ENCODE measurements at places on chromosomes 2 and 18.

DNA sequence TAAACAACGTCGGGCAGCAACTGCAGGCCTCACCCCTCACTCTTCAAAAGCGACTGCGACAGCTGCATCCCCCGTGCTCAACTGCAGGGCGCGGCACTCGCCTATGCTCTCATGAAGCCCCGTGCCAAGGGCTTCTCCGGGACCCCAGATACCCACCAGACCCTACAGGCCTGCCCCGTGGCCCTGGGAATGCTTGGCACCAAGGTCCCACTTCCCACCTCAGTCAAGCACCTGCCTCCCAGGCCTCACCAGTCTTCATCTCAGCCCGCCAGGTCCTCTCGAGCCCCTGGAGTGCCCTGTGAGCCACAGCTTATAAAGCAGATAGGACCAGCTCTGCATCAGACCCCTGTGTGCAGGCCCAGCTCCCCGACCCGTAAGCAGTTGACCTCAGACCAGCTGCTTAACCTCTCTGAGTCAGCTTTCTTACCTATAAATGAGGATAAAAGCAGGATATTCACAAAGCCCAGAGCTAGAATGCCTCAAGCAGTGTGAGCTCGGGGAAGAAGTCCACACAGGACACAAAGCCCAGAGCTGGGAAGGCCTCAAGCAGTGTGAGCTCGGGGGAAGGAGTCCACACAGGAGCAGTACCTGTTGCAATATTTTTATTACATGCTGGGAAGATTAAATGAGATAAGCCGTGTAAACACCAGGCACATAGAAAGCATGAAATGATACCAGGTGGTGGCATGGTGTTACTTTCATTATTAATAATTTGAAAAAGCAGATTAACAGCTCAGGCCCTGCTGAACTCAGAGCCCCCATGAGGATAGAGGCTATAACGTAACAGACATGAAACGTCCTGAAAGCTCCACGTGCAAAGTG, 96.9 kb downstream of the HDAC4 start:
- no peak for DNase-seq

GRCh38 chr2:168526641-168527040, 70.6 kb downstream of the CERS6 start:
- DNase-seq, result no peak

DNA sequence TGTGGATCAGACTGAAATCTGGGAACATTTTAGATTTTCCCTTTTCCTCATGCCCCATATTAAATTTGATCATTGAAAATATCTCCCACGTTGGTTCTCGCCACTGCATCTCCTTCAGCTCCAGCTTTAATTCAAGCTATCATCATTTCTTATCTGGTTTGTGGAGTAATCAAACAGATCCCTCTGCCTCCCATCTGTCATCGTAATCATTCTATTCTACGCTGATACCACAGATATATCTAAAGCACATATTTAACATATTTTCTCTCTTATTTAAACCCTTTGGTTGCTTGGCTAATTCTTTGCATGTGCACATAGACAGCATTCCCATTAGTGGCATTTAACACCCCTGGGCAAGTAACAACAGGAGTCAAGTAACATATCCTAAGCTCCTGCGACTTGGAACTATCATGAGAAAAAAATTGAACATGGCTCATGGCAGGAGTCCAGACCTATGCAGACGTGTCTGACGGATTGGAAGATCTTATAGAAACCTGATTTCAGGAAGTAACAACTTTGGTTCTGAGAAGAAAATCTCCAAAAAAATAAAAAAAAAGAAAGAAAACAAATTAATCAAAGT, 158.8 kb upstream of the KYNU start:
- no peak for DNase-seq

DNA sequence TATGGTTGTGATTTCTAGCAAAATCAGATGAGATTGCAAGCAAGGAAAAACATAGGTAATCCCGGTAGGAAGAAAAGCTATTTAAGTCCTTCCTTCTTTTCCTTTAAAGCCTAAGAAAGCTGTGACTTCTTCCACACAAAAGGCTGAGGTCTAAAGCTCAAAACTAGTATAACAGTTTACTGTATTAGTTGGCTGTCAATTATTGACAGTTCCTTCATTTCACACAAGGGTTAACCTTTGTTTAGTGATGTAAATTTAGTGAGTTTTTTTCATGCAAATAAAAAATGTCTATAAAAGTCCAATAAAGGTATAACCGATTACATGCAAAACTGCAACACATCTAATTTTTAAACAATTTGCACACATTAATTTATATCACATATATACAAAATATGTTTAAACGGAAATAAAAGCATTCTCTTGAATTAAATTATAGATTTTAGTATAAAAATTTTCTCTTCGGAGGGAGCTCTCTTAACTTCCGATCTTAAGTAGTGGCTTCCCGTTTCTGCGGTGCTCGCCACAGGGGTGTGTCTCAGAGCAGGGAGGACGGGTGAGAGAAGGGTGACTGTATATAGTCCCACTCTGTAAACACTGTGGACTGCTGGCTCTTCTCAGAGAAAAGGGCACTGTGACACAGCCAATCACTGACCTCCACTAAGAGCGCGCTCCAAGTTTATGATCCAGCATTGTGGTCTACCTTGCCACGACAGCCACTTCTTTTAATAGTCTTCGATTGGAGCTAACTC, 33.4 kb downstream of the TTR start:
- DNase-seq, result no peak

GRCh38 chr2:121202541-121203310, 82.3 kb downstream of the TFCP2L1 start:
- DNase-seq, result no peak

GRCh38 chr2:101360232-101360631, 27.1 kb downstream of the CREG2 start:
- DNase-seq, result no peak

GRCh38 chr2:231057590-231057989, 923 bp downstream of the PSMD1 start:
- no peak for DNase-seq

- DNase-seq, result no peak
These were observed 52.2 kb upstream of the ACKR3 start for GRCh38 chr2:236517251-236518031.

DNA sequence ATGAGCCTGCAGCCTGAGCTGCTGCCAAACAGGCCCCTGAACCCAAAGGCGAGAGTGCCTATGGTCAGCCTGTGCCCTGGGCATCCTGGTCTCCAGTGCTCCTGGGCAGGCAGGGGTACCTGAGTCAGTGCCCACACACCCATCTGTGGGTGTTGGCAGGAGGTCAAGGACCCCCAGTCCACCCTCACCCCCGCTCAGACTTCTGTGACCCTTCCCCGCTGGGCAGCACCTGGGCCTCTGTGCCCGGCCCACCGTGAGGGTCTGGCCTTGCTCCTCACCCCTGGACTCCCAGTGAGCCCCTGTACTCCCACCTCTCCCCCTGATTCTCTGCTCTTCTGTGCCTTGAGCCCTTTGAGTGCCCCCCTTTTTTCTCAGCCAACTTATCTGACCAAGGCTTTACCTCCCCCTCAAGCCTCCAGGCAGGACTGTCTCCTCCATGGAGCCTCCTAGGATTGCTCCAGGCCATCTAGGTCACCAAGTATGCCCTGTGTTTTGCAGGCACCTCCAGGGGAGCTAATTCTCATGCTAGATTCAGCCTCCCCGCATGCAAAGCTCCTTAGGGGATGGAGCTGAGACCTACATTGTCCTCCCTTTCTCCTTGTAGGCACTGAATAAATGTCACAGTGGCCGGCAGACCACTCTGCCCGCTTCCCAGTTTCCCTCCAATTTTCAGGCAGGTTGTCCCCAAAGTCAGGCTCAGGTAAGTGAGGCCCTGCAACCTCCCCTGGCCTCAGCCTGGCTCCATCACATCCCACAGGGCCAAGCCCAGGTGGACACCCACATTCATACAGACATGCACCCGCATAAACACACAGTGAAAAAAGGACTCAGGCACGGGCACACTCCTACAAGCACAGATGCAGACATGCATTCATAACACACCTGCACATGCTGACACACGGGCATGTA, 21.9 kb upstream of the PTMA start:
- no peak for DNase-seq

DNA sequence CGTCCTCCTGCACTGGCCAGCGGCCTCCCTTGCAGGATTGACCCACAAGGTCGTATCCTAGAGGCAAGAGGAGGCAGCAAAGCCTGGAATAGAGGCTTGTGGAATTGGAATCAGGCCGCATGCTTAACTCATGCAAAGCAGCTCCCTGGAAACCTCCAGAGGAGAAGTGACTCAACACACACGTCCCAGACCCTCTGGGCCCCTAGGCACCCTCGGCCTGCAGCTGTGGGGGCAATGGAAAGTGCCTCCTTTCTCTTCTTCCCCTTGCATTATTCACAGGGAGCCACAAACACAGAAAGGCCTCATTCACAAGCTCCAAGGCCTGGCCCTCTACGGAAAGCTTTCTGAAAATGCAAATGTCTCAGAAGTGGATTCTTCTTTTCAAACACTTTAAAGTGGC, 19.6 kb downstream of the SPATA3 start:
- DNase-seq, result no peak

DNA sequence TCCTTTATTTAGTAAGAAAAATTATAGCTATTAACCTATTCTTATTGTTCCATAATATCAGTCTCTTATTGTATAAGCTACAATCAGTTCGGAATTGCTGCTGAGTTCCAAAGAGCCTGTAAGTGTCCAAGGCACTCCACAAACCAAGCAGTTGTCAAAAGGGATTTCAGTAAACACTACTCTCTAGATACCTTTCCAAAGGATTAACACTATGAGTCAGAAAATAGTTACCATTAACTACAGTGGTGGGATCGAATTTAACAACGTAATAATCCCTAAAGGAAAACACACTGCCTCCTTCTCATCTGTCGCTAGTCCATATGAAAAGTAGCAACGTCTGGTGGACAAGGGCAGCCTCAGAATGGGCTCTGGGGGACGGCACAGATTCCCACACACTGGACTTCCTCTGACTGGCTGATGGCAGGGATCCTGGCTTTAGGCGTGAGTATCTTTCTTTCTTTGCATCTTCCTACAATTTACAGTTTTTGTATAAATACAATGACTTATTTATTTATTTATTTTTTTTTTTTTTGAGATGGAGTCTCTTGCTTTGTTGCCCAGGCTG, 8.8 kb downstream of the TGFBRAP1 start:
- no peak for DNase-seq

DNA sequence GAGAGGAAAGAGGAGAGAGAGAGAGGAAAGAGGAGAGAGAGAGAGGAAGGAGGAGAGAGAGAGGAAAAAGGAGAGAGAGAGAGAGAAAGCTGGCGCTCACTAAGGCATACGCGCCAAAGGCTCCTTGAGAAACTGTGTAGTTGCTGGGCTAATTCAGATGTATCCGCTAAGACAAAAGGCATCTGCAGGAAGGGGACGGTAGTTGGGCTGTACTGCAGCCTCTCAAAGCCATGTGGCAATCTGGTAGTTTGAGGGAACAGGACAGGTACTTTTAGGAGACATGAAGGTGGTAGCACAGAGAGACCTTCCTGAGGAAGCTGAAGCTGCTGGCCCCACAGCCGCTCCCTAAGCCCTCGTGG, 31.6 kb downstream of the THNSL2 start:
- DNase-seq, result no peak

GRCh38 chr2:69709290-69709689, 32.6 kb upstream of the ANXA4 start:
- DNase-seq, result no peak

- DNase-seq, result no peak
These were observed 55.9 kb downstream of the CDCA7 start for GRCh38 chr2:173410579-173410978.

DNA sequence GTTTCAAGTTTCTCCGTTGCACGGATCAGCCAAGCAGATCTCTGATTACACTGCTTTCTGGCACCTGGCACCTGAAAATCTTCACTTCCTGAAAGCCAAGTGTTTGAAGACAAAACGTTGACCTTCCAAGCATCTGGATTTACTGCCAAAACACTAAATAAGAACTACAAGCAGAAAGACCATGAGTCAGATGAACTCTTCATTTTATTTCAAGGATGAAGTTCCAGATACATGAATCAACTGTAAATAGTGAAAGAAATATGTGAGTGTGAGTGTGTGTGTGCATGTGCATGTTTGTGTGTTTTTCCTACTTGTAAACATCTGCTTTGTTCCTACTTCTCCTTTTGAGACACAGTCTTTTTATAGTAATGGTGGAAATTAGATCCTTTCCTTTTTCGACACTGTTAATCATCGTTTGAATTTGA, 60.0 kb upstream of the DTNA start:
- DNase-seq, result no peak

DNA sequence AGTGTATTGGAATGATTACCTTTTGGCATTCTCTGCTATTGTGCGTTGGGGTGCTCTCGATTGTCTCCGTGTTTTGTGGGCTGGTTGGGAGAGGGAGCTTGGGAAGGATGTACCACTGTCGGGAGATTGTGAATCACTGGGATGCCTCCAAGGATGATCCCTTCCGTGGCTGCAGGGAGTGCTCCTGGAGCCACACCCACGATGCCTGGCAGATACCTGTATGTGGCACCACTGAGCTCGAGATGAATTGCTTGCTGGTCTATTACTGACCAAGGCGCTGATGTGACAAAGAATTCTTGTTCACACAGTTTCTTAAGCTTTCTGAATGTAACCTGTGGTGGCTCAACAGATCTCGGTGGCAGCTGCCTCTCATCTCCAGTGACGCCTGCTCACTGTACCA, 159.7 kb upstream of the LHCGR start:
- DNase-seq, result no peak

- no peak for DNase-seq
These were observed 42.3 kb downstream of the EN1 start for GRCh38 chr2:118805064-118805690.

GRCh38 chr18:48905513-48905912, 45.3 kb downstream of the SMAD7 start:
- no peak for DNase-seq

DNA sequence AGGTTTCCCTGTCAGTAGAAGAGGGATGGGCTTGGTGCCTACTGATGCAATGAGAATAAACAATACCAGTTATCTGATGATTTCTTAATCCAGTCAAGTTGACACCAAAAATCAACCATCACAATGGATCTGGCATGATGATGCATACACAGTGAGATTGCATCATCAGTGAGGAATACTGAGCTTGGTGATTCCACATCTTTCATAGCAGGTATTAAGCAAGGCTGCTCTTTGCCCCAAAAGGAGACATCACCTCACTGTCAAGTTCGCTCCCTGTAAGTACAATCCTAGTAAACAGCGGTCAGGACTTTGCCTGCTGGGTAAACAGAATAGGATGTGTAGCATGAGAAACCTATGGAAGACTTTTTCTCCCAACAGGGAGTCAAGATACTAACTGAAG, 282.7 kb upstream of the CDH2 start:
- DNase-seq, result no peak
